Suppressor macrophage (primary cell): ENCODE measurements at places on chromosomes 11 and 22.

- DNase-seq: peak; percentile 62
These were observed 73.4 kb upstream of the YWHAH start for GRCh38 chr22:31870890-31871289.

GRCh38 chr11:77195071-77195755 is 67.2 kb downstream of the MYO7A start:
- DNase-seq: no peak

- DNase-seq: no peak
These were observed 68.1 kb upstream of the PHF21B start for GRCh38 chr22:45077826-45078334.

DNA sequence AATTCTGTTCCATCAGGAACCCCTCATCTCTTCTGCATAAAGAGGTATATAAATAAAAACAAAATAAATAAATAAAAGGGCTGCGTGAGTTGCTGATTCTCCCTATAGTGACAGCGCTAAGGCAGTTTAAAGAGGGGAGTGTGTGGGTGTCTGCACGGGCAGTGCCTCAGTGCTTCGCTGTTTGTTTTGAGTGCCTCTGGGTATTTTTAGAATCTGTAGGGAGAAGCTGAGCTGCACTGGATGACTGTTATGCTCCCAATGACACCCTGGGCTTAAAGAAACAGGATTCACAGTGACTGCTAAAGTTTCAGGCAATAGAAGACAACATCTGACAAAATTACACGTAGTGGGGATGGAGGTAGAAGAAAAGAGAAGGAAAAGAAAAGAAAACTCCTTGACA is 38.8 kb downstream of the SLC1A2 start:
- DNase-seq: no peak

- no peak for DNase-seq
These were observed 31.9 kb upstream of the FTH1 start for GRCh38 chr11:61999141-61999975.

DNA sequence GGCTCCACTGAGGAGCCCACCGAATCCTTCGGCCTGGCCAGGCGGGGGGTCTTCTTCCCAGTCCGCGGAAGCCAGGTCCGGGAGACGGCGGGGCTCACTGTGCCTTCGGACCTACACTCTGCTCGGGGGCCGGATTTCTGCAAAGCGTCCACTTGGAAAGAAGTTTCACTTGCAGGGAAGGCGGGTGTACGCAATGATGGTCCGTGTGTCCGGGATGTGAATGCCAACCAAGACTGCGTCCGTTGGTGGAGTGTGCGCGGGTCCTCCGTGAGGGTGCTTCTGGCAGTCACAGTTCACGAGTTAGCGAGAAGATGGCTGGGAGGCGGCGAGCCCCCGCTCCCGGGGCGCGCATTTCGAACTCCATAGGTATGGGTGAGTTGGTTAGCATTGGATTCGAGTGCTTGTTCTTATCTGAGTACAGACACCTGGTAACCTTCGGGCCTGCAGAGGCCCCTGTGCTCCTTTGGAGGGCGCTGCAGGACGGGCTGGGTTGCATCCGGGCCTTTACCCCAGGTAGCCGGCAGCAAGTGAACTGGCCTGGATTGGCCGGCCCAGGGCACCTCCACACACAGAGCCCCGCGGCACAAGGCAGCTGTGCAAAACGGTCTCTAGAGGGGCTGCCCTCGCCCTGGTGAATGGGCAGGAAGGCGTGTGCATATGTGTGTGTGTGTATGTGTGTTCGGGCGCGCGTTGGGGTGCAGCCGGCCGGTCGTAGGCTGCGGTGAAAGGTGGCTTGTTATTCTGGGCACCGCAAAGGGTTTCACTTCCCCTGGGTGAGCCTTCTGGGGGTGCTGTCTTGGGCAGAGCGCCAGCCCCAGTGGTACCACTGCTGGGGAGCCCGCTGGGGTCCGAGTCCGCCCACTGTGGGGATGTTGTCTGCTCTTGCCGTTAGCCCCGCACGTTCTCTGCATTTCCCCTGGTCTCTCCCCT is 13.3 kb upstream of the CYP2R1 start:
- peak; percentile 44 for DNase-seq
